ENCODE measurements at places on chromosomes 1 and 21.

GRCh38 chr1:214912127-214912526 is 170.4 kb upstream of the KCNK2 start:
- no peak for DNase-seq

DNA sequence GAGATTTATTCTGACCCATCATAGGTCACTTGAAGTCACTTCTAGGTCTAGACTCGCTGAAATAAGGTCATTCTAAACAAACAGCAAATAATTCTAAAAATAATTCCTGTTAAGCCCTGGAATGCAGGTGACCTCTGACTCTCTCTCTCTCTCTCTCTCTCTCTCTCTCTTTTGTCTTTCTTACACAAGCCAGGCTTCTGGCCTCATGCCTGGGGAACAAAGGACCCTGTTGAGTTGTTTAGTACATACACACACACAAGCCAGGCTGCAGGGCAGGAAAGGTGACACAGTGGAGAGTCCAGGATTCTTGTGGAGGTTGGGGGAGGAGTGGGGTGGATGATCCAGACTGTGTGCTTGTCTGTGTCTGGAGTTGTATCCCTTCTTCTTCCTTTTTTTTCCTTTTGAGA is 4.0 kb upstream of the MEX3A start:
- no peak for DNase-seq

- no peak for DNase-seq
These were observed 180.8 kb downstream of the LTN1 start for GRCh38 chr21:28811860-28812259.

GRCh38 chr1:1177452-1178206 is 3.9 kb downstream of the TTLL10 start:
- DNase-seq, result no peak

- no peak for DNase-seq
These were observed 172.0 kb downstream of the HMCN1 start for GRCh38 chr1:185906186-185906585.

DNA sequence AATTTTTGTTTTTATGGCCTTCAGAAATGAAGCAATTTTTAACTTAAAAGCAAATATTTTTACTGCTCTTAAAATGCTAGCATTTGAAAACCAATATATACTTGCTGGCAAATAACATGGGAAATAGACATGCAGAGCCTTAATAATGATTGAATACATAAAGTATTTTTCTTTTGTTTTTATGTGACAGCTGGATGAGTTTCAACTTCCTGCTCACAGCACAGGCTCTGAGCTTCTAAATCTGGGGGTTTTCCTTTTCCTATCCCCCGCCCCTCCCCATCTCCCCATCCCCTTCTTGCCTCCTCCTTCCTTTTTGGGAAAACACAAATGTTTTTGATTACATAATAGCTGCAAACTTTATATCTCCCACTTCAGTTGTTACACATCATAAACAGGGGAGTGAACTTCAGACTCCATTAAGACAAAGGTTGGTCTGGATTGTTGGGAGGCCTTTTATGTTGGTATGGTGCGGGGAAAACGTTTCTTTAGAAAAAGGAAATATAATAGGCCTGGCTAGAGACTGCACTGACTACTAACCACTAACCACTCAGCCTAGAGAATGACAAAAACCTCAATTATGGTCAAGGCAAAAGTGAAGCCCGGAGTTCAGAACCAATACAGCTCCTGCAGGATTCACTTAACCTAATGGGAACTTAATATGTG is 116.1 kb upstream of the GORAB start:
- no peak for DNase-seq

- no peak for DNase-seq
These were observed 198.3 kb downstream of the CYYR1 start for GRCh38 chr21:26374817-26375216.

- DNase-seq, result no peak
These were observed 56.1 kb downstream of the SWT1 start for GRCh38 chr1:185213091-185213490.

GRCh38 chr1:32729254-32730046 is 26.9 kb upstream of the SYNC start:
- no peak for DNase-seq

DNA sequence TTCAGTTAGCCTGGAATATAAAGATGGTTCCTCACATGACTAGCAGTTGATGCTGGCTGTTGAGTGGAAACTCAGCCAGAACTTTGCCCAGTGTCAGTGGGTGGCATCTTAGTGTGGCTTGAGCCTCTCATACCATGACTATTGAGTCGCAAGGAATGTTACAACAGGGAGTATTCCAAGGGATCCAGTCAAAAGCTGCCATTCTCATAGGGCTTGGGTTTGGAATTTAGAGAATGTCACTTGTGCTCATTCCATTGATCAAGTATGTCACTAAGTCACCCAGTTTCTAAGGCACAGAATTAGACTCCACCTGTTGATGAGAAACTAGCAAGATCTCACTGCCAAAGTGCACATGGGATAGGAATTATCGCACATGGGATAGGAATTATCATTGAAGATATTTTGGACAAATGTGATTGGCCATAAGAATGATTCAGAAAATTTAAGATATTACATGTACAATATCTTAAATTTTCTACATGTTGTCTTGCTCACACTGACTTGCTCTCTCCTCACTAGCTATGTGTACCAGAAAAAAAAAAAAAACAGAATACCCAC is 1290.7 kb upstream of the ADGRL2 start:
- no peak for DNase-seq

DNA sequence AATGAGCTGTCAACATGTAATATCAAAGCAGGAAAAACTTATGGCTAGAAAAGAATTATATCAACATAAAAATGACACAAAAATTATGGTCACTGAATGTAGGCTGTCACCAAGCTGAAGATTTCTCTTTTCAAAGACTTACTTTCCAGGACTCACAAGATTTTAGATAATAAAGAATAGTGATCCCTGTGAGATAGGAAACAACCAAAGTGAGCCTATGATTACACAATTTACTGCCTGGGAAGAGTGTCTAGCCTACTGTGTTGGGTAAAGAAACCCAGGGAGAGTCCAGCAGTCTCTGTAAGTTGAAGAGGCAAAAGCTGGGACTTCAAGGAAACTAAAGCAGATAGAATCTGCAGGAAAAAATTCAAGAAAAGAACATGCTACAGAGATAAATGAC is 20.2 kb upstream of the RGS1 start:
- no peak for DNase-seq

DNA sequence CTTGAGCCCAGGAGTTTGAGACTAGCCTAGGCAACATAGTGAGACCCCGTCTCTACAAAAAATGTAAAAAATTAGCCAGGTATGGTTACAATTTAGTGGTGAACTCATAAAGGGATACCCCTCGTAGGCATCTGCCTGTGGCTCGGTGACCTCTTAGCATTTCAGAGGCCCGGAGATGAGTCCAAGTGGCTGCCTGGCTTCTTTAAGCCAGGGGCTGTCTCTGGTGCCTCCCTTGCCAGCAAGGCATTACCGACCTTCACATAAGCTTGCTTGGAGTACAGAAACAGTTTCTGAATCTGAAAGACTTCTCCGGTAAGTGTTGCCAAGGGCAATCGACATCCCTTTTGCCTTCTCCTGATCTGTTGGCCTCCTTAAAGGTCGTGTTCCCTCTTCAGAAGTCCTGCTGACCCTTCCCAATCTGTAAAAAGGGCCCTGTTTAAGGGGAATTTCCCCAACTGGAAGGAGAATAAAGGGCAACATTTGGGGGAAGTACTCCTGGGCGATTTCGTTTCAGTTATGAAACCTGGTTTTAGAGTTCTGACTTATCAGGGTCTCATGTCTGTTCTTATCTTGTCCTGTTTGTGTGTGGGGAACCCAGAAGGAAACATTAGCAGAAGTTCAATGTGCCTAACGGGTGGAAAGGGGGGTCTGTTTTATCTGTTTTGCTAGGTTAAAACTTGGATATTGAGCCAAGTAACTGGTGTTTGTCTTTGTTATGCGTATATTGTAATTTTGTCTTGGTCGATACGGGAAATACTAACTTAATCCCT is 32.9 kb downstream of the KIFAP3 start:
- DNase-seq, result no peak

- DNase-seq, result no peak
These were observed 15.9 kb downstream of the GNAI3 start for GRCh38 chr1:109564194-109564878.

DNA sequence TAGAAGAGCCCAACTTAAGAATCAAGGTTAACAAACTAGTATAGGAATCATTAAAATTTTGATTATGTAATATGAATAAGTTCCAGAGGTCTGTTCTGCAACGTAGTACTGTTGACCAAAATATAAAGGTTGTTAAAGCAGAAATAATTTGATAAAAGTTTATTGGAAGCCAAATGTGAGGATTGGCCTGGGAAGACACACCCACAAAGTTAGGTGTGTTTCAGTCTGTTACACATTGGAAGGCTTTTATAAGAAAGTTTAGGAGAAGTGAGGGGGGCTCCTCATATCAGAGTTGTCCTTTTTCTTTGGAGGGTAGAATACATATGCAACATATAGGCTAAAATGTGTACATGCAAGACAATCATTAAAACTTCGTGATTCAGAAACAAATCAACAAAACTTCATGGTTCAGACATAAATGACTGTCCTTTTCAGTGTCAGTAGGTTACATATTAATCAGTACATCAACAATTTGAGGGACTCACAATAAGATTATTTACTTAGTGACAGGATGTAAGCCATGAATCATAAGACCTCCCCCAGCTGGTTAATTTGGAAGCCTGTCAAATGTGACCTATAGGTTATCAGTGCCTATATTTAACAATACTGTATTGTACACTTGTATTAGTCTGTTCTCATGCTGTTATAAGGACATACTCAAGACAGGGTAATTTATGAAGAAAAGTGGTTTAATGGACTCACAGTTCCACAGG is 245.0 kb upstream of the B3GALT2 start:
- no peak for DNase-seq

DNA sequence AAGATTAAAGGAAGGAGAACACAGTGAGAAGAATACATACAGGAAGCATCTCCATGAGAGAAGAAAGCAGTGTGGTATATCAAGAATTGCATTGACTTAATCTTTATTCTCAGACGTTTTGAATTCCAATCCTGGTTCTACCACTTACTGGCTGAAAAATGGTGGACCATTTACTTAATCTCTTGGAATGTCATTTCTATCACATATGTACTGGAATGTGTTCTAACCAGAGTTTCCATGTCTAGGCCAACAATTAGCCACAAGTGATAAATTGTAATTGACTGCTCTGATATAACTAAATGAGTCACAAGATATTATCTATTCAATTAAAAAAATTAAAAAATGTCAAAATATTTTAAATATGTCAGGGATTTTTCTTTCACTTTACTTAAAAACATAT is 626.1 kb downstream of the PTPRC start:
- DNase-seq, result no peak

DNA sequence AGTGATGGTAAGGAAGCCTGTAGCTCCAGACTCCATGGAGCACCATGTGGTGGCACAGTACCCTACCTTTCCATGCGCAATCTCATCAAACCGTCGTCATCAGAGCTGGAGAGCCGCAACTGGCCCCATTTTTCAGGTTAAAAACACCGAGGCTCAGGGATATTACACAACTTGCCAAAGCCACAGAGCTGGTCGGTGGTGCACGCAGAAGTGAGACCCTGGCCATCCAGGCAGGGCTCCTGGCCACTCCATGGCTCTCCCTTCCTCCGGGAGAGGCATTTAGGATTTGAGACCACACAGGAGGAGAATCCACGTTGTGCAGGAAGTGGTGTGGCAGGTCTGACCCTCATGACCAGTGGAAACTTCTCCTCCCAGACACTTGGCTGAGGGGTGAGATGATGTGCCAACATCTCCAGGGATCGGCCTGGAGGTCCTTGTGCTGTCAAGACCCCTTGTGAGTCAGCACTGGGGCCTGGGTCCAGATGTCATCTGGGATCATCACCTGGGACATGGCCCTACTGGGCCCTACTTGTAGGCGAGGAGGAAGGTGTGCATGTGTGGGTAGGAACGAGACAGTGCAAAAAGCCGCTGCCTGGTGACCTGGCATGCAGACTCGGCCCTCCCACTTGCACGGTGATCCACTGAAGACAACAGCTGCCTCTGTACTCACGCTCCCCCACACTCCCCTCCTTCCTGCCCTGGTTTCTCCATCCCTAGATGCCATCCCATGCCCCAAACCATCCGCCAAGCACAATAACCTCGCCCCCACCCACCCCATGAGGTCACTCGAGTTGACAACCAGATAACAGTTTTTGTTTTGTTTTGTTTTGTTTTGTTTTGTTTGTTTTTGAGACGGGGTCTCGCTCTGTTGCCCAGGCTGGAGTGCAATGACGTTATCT is 10.4 kb downstream of the TFF3 start:
- no peak for DNase-seq

DNA sequence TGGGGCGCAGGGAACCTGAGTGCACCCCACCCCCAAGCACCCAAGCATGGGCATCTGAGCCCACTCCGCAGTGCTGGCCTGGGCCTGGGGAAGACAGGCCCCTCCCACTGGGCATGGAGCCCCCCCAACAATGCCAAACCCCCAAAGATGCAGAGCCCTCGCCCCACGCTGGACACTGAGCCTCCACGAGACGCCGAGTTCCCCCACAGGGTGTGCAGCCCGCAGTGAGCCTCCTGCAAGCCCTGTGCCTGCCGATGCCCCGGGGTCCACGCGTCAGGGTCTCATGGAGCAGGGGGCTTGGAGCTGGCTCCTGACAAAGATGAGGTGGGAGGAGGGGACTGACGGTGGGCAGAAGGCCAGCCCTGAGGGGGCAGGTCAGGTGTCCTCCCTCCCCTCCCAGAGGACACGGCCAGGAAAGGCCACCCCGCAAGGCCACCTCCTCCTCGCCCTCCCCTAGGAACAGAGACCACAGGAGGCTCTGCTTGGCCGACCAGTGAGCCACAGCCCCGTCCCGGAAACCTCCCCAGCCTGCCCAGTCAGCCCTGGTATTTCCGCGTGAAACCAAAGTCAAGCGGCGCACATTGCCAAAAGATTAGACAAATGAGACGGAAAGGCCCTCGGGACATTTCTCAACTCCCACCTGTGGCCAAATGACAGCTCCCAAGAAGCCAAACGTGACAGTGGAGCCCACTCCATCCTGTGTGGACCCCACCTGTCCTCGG is 33.4 kb downstream of the MEGF6 start:
- no peak for DNase-seq

GRCh38 chr1:197615693-197616011 is 159.6 kb downstream of the DENND1B start:
- no peak for DNase-seq

DNA sequence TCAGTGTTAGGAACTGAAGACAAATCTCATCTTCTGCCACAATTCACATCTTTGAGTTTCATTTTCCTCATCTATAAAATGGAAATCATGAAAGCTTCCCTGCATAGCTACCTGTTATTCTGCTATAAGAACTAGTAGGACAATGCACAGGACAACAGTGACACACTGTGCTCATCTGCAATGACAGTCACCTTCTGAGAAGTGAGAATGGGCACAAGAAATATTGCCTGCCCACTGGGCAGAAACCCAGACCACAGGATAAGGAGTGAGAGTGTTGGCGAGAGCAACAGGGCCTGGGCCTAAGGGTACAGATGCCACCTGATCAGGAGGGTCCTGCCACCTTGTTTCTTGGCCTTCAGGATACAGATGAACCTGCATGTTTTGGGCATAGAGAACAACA is 23.3 kb upstream of the ARTN start:
- no peak for DNase-seq

DNA sequence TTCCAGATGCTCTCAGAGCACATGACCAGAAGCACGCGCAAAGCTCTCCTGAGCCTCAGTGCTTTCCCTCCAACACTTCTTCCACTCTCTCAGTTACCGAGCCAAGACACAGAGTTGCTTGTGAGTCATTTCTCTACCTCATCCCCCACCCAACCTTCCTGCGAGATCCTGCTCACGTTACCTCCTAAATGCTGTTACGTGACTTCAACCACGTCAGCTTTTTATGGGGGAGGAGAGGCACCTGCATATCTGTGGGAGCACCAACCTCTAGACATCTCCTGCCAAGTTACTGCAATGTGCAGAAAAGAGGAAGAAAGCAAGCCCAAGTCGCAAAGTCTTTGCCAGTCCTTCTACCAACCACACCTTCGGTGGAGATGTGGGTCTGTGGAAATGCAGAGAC is 27.2 kb upstream of the ERG start:
- DNase-seq, result no peak
